ENCODE measurements at places on chromosomes 13 and 19.

- no peak for DNase-seq
Observed at GRCh38 chr19:5364674-5365073, 24.1 kb upstream of the PTPRS start.

DNA sequence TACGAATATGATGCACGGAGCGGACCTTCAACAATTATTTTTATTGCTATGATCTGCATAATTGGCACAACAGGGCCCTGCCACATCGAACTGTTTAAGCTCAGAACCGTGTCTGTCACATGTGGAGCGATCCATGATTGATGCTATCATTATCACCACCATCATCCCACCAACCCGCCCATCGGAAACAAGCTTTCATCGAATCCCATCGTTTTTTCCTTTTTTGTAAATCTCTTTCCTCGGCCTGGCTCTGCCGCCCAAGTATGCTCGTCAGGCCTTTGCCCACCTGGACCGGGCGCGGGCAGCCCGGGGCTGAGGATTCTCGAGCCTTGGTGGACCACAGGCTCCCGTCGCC is 533 bp upstream of the DCAF15 start:
- no peak for DNase-seq

DNA sequence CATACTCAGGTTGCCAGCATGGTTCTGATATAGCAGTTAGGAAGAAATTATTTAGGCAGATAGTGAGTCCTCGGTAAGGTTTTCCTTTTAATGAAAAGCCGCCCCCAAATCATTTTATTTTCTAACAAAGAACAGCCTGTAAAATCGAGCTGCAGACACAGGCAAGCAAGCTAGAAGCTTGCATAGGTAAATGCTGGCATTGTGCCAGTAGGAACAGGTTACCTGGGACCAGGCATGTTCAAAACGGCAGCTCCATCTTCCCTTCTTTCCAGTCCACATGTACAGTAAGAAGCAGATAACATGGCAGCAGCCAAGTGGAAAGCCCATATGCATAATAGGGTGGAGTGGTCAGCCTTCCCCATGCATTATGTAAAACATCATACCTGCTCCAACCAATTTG is 71.1 kb downstream of the UGGT2 start:
- no peak for DNase-seq

- DNase-seq: no peak
Observed at GRCh38 chr13:21371011-21371410, 88.1 kb downstream of the ZDHHC20 start.

DNA sequence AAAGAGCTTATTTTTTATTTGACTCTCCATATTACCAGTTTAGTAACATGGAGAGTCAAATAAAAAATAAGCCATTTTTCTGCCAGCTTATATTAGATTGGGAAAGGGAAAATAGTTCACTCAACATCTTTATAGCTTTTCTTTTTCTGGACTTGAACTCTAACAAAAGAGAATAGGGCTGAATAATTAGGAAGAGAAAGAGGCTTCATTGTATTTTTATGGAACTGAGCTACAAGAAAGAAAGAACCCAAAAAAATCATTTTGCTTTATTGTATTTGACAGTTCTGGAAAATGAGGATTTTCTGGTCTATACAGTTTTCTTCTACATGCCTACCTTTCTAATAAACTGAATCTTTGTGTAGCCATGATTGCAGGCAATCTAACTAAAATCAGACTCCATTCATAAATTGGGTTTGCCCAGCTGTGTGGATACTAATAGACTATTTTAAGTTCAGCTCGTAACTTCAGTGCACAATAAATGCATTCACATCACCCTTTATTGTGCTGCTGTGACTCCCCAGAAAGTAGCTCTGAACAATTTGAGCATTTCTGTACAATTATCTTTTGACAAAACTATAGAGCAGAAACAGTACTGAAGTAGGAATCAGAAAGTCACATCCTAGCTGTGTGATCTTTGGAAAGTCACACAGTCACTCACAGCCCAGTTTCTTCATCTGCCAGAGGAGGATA is 115.3 kb downstream of the STOML3 start:
- no peak for DNase-seq

- no peak for DNase-seq
Observed at GRCh38 chr13:113142876-113143275, 15.6 kb upstream of the PROZ start.

DNA sequence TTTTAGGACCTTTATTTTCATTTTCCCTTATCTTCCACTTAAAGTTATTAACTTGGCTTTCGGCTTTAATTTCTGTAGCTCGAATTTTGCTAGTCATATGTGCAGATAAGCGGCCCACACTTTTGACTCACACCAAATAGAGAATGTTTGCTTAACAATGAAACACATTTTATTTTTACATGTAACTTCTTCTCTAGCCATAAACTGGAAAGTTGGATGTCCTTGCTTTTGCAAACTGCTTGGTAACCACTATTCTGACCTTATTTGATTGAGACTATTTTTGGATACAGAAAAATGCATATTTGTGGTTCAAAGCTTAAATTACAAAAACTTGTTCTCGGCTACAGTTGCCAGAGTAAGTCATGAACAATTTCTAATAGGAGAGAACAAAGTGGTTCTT is 600.0 kb downstream of the KCTD12 start:
- DNase-seq: no peak

GRCh38 chr13:27250833-27251165 is 559 bp upstream of the RPL21 start:
- no peak for DNase-seq

- DNase-seq: no peak
Observed at GRCh38 chr13:112720814-112721197, 31.0 kb downstream of the ATP11A start.

- DNase-seq: no peak
Observed at GRCh38 chr13:99153219-99153618, 47.4 kb upstream of the UBAC2 start.

DNA sequence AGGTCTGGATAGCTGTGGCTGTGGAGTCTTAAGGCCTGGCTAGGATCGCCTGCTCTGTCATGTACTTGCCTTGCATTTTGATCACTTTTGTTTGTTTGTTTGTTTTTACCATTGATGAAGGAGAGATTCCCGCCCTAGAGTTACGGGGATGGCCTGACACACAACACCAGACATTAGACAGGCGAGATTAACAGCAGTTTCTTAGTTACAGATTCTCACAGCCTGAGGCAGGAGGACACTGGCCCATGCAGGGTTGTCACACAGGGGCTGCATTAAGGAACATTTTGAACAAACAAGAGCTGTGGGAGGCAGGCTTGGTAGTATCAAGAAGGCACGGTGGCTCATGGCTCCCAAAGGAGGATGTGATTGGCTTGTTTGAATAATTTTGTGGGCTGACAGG is 291.8 kb downstream of the HS6ST3 start:
- no peak for DNase-seq
